CD4-positive, alpha-beta T cell treated with Interferon alpha-2 for 1 hour (primary cell): ENCODE measurements at places on chromosomes 7 and 10.

- no peak for DNase-seq
Measured at GRCh38 chr10:30062090-30062489, 2.7 kb upstream of the JCAD start.

DNA sequence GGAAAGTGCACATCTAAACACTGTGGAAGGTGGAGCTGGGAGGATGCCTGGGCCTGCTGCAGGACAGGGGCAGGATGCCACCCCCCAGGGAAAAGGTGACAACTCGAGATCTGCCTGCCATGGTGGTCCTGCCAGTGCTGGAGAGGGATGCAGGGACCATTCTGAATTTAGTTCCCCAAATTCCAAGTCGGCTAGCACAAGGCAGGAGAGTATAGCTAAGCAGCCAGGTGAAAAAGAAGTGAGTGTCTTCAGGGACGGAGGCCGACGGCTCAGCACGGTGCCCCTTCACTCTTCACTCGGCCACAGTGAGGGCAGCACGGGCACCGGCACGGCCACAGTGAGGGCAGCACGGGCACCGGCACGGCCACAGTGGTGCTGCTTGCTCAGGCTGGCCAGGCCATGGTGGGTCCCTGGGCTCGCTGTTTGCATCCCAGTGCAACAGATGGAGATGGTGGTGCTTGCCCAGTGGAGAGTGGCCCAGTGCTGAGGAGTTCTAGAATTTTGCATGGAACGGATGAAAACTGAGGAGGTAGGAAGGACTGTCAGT is 161.3 kb upstream of the SHH start:
- DNase-seq, result no peak

- DNase-seq, result no peak
Measured at GRCh38 chr10:98217801-98218200, 50.2 kb downstream of the LOXL4 start.

DNA sequence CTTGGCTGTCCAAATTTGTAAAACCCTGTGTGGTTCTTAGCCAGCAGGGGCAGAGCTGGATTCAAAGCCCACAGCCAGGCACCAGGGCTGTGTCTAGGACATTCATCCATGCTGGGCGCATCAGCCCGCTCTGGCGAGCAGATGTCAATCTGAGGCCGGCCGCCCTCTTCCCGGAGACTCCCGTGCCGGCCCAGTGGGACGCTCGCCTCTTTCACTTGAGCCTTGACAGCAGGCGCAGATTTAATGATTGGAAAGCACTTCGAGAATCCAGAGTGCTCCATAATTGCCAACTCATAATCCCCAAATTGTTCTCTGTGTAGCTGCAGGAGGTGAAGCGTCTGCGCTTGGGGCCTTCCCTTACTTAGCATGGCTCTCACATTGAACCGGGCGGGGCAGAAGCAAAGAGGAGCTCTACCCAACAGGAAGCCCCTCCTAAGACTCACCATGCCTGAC is 36.7 kb downstream of the SLIT1 start:
- DNase-seq, result no peak

DNA sequence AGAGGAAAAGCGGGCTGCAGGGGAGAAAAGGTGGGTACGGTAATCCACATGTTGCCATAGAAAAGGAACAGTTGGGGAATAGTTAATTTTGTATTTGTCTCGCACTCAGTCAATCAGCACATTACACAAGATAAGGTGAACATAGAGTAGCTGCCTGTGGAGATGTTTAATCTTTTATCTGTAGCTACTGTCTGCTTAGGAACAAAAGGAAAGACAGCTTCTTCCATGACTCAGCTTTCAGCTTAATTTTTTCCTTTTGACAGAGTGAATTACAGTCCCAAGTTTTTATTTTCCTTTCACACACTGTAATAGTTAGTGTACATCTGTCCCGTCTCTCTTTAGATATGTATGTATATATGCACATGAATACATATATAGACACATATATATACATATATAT is 39.3 kb upstream of the PODXL start:
- no peak for DNase-seq

DNA sequence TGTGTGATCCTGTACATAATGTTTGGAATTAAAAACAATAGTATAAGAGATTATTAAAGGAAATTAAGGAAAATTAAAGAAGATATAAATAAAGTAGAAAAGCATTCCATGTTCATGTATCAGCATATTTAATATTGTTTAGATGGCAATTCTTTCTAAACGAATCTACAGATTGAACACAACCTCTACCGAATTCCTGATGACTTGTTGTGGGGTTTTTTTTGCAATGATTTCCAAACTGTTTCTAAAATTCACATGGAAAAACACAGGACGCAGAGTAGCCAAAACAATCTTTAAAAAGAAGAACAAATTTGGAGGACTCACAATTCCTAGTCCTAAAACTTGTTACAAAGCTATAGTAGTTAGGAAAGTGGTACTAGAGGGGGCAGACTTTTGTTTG is 573.4 kb upstream of the IGFBP3 start:
- no peak for DNase-seq

- no peak for DNase-seq
Measured at GRCh38 chr7:124996778-124997177, 67.2 kb upstream of the POT1 start.

- no peak for DNase-seq
Measured at GRCh38 chr10:74000892-74001669, 3.2 kb downstream of the VCL start.

DNA sequence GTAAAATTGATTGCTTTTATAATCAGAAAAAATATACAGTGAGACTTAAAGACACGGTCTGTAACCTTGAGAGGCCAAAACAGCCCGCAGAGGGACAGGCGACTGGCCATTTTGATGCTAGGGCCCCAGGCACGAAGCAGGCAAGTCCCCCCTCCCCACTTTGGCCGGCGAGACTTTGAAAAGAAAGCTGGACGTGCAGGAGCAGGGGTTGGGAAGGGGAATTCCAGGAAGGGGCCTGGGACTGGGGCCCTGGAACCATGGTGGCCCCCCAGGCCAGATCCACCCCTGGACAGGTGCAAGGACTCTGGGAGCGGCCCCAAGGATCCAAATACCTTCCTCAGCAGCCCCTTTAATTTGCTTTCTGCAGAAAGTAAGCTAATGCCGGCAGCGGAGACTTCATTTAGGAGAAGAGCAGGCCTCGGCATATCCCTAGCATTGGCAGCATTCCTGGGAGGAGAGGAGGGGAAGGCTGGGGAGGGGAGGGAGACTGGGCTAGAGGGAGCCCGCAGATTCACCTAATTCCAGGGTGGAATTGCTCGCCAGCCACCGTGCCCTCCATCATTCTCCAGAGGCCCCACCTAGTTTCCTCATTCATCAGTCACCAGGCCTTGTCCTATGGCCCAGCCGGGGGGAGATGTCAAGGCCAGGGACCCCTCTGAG is 24.9 kb upstream of the TNRC18 start:
- DNase-seq, result no peak

- DNase-seq, result no peak
Measured at GRCh38 chr7:138924501-138925225, 56.5 kb downstream of the KIAA1549 start.

DNA sequence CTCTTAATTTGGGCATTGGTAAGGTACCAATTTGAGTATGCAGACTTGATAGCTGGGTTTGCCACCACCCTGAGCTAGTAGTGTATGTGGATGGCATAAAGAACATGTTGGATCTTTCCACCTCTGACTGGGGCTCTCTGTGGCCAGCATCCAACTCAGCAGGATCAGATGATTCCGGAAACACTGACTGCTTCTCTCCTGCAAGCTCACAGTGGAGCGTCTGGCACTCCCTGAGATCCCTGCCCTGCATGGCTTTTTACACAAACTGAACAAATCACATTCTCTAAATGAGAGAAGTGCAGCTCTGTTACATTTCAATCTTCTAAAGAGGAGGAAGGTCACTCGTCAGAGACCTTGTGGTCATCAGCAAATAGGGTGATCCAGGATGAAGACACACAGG is 1057.5 kb downstream of the NRG3 start:
- DNase-seq, result no peak
